ENCODE measurements at places on chromosomes 12 and 14.
A peak's percentile ranks its signal among the peaks of the same experiment; 100 is the strongest.

GRCh38 chr14:69483765-69484443 is 624 bp upstream of the PLEKHD1 start:
- DNase-seq: peak; percentile 28

DNA sequence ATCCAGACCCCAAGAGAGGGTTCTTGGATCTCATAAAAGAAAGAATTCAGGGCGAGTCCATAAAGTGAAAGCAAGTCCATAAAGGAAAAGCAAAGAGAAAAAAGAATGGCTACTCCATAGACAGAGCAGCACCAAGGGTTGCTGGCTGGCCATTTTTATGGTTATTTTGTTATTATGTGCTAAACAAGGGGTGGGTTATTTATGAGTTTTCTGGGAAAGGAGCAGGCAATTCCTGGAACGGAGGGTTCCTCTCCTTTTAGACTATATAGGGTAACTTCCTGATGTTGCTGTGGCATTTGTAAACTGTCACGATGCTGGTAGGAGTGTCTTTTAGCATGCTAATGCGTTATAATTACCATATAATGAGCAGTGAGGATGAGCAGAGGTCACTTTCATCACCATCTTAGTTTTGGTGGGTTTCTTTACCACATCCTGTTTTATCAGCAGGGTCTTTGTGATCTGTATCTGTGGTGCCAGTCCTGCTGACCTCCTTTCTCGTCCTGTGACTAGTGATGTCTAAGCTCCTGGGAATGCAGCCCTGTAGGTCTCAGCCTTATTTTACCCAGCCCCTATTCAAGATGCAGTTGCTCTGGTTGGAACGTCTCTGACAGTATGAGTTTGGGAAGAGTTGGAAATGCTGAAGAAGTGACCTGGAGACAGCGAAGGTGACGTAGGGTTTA is 100.5 kb downstream of the ZNF664 start:
- peak; percentile 57 for DNase-seq

DNA sequence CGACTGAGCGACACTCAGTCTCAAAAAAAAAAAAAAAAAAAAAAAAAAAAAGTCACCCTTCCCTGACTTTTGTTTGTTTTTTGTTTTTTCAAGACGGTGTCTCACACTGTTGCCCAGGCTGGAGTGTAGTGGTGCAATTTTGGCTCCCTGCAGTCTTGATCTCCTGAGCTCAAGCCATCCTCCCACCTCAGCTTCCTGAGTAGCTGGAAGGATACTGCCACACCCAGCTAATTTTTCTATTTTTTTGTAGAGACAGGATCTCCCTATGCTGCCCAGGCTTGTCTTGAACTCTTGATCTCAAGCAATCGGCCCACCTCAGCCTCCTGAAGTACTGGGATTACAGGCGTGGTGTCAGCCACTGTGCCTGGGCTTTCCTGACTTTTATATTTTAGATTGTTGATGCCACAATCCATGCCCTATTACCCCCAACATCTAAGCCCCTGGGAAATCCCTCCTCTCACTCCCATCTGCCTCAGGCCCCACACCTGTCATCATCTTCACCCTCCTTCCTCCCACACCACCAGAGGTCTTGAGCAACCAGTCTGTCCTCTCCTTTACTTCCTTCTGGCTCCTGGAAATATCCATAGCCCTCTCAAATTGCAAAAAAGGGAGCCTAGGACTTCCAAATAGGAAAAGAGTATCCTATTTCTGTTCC is 7.8 kb downstream of the IKZF4 start:
- no peak for DNase-seq

GRCh38 chr12:97639702-97640101 is 177.1 kb downstream of the RMST start:
- peak; percentile 32 for DNase-seq

DNA sequence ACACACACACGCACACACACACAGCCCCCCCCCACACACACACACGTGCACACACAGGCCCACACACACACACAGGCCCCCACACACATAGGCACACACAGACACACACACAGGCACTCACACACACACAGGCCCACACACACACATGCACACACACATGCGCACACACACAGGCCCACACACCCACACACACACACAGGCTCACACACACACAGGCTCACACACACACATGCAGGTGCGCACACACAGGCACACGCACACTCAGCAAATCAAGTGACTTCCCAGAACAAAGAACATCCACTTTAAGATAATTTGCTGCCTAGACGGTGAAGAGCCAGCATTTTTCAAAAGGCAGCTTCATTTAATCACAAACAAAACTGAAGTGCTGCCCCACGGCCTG is 78.5 kb upstream of the FBRSL1 start:
- no peak for DNase-seq

GRCh38 chr12:15520083-15520482 is 197.8 kb downstream of the PTPRO start:
- DNase-seq: no peak

GRCh38 chr14:68305738-68306137 is 486.2 kb downstream of the RAD51B start:
- no peak for DNase-seq

- peak; percentile 76 for DNase-seq
These were observed 10.1 kb upstream of the RTRAF start for GRCh38 chr14:51979088-51979709.

DNA sequence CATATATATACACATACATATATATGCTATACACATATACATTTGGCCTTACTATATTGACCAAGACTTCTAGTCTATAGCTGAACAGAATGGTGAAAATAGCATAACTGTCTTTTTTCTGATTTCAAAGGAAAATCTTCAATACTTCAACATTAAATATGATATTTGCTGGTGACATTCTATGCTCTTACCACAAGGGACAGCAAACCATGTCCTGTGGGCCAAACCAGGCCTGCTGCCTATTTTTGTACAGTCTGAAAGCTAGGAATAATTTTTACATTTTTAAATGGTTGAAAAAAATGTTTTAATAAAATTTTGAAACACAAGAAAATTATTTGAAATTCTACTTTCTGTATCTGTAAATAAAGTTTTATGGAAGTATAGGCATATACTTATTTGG is 63.6 kb downstream of the EML5 start:
- DNase-seq: no peak

GRCh38 chr12:29039013-29039412 is 110.1 kb upstream of the FAR2 start:
- no peak for DNase-seq

GRCh38 chr12:121799156-121799841 is 4.5 kb upstream of the SETD1B start:
- peak; percentile 71 for DNase-seq

GRCh38 chr12:62766496-62766895 is 168.5 kb downstream of the PPM1H start:
- DNase-seq: no peak

DNA sequence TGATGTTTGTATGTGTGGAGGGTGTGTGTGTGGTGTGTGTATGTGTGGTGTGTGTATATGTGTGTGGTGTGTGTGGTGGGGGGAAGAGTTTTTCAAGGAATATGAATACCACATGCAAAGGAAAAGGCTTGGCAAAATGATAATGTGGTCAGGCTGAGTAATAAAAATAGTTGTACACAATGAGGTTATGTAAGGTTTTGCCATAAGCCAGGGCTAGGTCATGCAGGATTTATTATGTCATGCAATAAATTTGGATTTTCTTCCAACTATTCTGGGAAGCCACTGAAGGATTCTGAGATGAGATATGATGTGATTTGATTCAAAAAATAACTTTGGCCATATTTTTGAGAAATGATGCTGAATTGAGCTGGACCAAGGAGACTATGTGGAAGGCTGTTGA is 1191.6 kb upstream of the SEL1L start:
- DNase-seq: no peak

DNA sequence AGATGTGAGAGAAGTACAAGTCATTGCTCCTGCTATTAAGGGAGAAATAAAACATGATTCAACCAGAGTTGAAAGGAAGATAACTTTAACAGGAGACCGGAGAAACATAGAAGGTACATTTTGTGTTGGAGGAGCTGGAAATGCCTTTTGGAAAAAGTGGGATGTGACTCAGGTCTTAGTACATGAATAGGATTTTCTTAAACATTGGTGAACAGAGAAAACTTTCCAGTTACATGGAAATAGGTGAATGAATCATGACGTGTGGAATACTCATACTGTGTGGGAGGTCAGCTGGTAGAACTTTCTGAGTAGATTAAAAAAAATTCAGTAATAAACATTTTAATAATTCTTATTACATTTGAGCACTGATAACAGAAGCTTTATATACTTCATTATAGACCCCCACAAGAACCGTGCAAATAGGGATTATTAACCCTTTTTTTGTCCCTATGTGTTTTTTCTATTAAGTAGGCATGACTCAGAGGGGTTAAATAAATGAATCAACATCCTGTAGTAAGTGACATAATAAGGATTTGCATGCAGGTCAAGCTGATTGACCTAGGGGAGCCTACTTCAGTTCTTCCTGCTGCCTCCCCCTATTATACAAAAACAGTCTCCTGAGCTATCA is 710.5 kb downstream of the NOVA1 start:
- DNase-seq: no peak

GRCh38 chr14:91154851-91155625 is 41.2 kb downstream of the DGLUCY start:
- peak; percentile 89 for DNase-seq

DNA sequence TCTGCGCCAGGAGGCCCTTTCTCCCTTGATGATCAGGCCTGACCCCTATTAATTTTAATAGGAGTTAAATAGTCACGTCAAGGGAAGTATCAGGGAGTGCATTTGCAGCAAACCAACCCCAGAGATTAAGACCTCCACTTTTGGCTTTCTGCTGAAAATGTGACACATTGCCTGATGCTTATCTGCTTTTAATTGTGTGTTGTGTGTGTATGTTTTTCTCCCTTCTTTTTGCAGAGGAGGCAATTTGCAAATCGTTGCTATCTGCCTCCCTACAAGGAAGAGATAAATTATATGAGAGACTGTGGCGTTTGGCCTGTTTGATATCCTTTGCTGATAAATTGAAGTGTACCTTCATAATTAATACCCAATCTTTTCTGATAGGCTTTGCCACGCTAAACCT is 822.9 kb downstream of the VRK1 start:
- DNase-seq: no peak

DNA sequence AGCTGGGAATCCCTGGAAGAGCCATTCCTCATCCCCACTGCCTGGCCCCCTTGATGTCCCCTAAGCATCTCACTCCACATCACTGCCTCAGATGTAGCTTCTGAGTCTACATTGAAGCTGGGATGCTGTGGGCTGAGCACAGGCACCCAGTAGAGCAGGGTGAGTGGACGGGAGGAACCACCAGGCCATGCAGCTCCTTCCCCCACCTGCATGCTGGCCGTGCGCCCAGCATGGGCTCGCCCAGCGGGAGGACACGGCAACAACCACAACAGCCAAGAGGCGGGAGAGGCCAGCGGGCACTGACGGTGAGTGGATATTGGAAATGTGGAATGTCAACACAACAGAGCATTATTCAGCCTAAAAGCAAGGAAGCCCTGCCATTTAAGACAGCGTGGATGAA is 310.9 kb downstream of the ADGRD1 start:
- DNase-seq: peak; percentile 76

- DNase-seq: peak; percentile 46
These were observed 19.5 kb upstream of the CERS5 start for GRCh38 chr12:50186681-50187080.

DNA sequence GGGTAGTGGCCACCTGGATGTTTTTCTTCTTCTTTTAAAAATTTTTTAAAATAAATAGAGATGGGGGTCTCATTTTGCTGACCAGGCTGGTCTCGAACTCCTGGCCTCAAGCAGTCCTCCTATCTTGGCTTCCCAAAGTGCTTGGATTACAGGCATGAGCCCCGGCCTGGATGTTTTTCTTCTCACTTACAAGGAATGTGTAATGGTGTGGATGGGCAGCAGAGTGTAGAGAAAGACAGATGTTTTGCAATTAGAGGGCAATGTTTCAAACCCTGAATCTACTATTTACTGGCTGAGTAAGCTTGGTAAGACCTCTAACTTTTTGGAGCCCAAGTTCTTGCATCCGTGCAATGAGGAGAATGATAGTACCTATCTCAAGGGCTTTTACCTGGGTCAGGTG is 48.1 kb downstream of the ADCK1 start:
- no peak for DNase-seq

- DNase-seq: no peak
These were observed 40.9 kb upstream of the TOMM20L start for GRCh38 chr14:58354808-58355207.

- DNase-seq: no peak
These were observed 8.7 kb upstream of the PPP1R13B start for GRCh38 chr14:103856105-103856504.

DNA sequence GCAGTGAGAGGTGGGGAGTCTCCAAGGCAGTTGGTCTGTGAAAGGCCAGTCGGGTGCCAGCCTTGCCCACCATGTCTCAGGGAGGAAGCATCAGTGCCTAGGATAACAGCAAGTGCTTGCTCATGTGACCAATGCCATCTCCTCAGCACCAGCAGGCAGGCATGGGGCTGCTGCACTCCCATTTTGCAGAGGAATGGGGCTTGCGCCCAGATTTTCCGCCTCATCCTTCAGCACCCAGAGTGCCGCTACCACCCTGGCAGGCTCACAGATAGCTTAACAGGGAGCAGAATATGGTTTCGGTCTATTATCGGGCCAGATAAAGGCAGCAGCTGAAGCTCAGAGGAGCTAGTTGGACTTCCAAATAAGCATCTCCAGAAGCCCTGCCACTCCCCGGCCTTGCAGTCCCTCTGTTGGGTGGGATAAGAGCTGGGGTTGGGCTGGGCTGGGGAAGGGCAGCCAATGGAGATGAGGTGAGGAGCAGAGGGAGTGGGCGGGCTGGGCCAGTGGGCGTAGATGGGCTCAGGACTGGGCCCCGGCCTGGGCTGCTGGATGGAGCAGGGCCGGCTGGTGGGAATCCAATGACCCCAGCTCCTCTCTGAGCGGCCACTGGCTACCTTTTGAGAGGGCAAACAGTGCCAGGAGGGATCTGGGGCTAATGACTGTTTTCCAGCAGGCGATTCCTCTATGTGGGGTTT is 8.4 kb upstream of the KRT80 start:
- DNase-seq: no peak

DNA sequence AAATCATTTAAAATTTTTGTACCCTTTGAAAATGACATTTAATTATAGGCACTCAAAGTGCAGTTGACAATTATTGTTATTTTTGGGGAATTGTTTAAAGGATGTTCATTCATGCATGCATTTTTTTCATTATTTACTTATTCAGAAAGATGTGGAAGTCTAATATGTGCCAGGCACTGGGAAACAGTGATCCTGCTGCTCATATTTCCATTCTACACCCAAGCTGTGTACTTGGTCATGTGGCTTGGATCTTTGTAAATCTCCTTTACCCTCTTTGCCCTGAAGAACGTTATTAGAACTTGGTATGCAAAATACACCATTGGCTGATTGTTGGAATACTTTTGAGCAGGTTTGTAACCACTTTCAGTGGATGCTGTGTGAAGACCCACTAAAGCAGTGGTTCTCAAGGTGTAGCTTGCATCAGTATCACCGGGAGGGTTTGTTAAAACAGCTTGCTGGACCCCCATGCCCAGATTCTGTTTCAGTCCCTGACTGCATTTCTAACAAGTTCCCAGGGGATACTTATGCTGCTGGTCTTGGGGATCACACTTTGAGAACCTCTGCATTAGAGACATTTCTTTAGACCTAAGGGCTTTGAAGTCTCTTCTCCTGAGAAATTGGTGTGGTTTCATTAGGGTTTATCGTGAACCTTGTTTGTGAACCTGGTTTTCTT is 47.5 kb downstream of the PRKCH start:
- no peak for DNase-seq

- no peak for DNase-seq
These were observed 1.5 kb upstream of the NOXRED1 start for GRCh38 chr14:77424862-77425261.

All from Daoy (cell line).